ENCODE measurements at places on chromosomes 12 and 14. TPM values are rescaled to one million over a fixed set of nuclear protein-coding genes. Genes with fewer than 3 reads are reported as not detected.

MTERF2 gene
- total RNA-seq, result 4.8 TPM

DNA sequence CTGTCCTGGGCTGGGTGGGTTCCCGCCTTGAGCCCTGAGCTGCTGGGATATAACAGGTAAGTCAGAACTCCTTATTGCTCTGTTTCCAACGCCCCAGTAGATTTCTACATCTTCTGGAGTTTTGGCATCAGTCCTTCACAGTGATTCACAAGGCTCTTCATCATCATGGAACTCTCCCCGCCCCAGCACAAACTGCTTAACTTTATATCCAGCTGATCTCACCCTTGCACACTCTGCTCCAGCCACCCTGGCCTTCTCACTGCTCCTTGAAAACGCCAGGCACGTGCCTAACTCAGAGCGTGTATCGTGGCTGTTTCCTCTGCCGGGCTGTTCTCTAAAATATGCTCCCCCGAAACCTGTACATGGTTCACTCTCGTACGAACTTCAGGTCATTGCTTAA lies 264.9 kb downstream of the NOVA1 start:
- H3K36me3 ChIP-seq, result peaks cover 9% of the 10 kb centered on the region
- DNase-seq, result no peak
- no peaks in the 10 kb centered on the region for H3K27me3 ChIP-seq
- no peak overlapping the region for H3K4me3 ChIP-seq
- no peaks in the 10 kb centered on the region for H3K4me1 ChIP-seq

DNA sequence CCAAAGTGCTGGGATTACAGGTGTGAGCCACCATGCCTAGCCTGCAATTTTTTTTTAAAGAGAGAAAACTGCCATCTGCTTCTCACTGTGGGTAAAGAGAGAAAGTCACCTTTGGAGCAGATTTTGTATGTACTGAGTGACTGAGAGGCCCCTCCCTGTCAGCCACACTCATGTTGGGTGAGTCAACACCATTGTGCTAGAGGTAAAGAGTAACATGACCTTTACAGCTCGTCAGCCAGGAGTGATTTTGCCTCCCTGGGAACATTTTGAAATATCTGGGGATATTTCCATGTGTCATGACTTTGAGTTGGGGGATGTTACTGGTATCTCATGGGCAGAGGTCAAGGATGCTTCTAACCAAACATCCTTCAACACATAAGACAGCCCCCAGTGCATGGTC lies 115.2 kb downstream of the KSR2 start:
- no peak overlapping the region for H3K4me3 ChIP-seq
- peaks cover 6% of the 10 kb centered on the region for H3K4me1 ChIP-seq
- no peaks in the 10 kb centered on the region for H3K36me3 ChIP-seq
- H3K27ac ChIP-seq, result no peak overlapping the region
- DNase-seq, result no peak
- H3K27me3 ChIP-seq, result peaks cover 2% of the 10 kb centered on the region

DNA sequence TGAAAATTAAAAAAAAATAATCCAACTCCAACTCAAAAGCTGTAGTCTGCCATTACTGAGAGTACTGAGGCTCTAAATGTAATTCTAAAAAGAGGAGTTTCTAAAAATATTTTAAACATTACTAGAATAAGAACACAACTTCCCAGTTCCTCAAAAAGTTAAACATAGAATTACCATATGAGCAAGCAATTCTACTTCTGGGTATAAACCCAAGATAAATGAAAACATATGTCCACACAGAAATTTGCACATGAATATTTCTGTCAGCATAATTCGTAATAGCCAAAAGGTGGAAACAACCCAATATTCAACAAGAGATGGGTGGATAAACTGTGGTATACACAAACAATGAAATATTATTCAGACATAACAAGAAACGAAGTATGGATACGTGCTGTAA lies 15.0 kb upstream of the NR2C1 start:
- H3K27me3 ChIP-seq, result no peaks in the 10 kb centered on the region
- H3K4me1 ChIP-seq, result peaks cover 16% of the 10 kb centered on the region
- no peak overlapping the region for H3K4me3 ChIP-seq
- no peak overlapping the region for H3K27ac ChIP-seq
- no peak for DNase-seq

GRCh38 chr12:29895966-29896365 lies 112.2 kb upstream of the TMTC1 start:
- no peaks in the 10 kb centered on the region for H3K4me1 ChIP-seq
- DNase-seq, result no peak
- H3K27me3 ChIP-seq, result peaks cover 2% of the 10 kb centered on the region

HOXC4 gene
- not detected for total RNA-seq
